ENCODE measurements at places on chromosomes 4 and X. TPM values are rescaled to one million over a fixed set of nuclear protein-coding genes. Genes with fewer than 3 reads are reported as not detected.

DNA sequence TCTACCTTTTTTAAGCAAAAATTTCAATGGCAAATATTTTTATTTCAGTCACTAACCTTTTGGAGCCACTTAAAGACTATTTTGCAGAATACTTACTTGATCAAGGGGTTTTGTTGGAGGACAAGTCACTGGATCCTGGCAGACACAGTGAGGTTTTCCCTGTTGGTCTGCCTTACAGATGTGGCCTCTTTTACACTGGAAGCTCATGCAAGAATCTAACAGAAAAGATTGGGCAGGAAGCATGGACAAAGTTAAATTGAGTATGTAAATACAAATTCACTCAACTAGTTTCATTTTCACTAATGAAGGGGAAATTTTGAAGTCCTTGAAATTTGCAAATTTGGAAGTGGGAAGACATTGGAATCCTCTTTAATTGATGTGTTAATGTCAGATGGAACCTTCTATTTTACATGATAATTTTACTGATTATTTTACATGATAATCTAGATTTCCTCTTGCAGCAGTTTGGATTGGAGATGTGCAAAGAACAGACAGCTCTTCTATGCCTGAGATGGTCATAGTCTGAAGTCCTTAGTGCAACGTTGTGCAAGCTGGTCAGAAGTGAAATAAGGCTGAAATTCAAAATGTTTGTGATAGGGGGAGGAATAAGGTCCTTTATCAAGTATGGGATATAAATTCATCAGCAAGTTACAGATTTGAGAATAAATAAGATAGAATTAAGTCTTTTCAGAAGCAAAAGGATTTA is 38.4 kb downstream of the SPARCL1 start:
- DNase-seq = no peak

GRCh38 chrX:107573016-107573415 is 55.3 kb upstream of the PRPS1 start:
- DNase-seq = no peak

GRCh38 chrX:15908603-15909290 is 54.1 kb upstream of the AP1S2 start:
- DNase-seq = no peak

DNA sequence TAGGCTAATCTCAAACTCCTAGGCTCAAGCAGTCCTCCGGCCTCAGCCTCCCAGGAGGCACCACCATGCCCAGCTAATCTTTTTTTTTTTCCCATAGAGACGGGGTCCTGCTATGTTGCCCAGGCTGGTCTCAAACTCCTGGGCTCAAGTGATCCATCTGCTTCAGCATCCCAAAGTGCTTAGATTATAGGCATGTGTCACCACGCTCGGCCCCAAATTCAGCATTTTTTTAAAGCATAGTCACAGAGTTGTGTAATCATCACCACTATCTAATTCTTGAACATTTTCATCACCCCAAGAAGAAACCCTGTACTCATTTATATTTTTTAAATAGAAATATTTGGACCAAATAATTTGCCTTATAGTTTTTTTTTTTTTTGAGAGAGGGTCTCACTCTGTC is 10.3 kb downstream of the CENPI start:
- DNase-seq = no peak

DNA sequence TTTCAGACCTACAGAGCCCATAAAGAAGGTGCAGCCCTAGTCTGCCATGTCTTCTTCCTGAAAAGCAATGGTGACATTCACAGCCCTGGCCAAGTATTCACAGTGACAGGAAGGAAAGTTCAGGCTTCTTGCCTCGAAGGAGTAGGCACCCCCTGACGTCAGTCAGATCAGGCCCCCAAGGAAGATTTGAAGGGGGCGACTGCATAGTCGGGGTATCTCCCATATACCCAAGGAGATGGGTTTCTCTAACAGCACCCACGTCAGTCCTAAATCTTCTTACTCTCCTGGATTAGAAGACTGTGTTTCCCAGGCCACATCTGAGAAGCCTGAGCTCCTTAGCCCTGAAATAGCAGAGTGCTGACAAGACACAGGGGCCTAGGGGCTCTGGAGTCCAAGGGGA is at the start of gene PPEF2:
TSS of gene PPEF2 (minus strand) at position 101 of the 400 bp plus-strand sequence. CDS start 6,127 bp downstream, outside the sequence.
- no peak for DNase-seq

GRCh38 chr4:73864961-73865360 is 4.2 kb upstream of the CXCL1 start:
- DNase-seq = no peak

- DNase-seq = no peak
These were observed 35.3 kb upstream of the DCX start for GRCh38 chrX:111447298-111447697.

- peak; percentile 18 for DNase-seq
These were observed 30.3 kb upstream of the GLRB start for GRCh38 chr4:157045507-157046127.

DNA sequence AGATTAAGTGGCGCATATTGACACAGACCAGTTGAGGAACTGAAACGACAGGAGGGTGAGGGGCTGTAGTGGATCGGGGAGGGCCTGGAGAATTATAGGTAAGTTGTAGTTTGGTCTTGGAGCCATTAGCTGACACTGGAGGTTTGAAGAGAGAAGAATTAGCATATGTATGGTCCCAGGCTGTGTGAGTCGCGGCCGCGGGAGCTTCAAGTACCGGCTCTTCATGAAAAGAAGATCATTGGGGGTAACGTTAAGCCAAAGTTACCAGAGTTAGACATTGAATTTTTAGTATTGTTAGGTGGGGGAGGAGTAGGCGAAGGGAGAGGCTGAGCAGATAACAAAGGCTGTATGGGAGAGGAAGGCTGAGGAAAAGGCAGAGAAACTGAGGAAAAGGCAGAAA is 56.5 kb downstream of the ZNF674 start:
- no peak for DNase-seq

DNA sequence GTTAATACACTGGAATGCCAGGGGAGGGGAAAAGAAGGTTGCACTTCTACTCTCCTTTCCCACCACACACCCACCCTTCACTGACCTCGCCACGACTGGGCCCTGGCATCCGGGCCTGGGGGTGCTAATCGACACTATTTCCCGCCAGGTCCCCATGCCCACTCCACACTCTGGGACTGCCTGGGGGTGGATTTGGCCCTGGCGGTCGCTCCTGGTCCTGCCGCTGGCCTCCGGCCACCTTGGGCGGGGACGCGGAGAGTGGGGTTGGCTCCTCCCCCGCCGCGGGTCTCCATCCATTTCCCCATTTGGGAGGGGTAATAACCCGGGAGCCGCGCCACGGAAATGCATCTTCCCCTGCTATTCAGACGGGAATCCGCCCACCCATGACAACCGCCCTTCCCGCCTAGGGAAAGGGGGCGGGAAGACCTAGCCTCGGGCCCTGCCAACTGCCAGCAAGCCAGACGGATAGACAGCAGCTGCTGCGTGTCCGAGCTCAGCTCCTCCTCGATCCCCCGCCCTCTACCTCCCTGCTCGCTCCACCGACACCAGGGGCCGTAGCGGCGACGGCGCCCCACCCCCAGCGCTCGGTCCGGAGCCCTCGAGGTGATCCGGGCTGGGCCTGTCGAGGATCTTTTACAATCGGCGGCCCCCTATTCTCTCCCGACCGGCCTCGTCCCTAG is 78.1 kb downstream of the RLIM start:
- peak; percentile 93 for DNase-seq

DNA sequence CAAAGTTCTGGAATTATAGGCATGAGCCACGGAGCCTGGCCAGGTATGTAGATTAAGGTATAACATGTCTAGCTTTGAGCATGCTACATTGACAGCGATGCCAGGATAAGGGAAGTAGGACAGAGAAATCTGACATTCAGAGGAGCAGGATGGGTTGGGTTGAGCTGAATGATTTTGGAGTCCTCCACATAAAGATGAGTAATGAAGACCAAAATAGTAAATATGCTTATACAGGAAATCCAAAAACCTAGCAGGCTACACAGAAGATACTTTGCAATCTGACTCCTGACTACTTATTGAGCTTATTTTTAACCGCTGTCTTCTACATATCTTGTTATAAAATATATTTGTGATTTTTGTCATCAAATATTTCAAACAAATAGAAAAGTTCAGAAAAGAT is 69.7 kb downstream of the PDGFC start:
- DNase-seq = no peak

- DNase-seq = no peak
These were observed 411.9 kb downstream of the PPARGC1A start for GRCh38 chr4:23477905-23478304.

DNA sequence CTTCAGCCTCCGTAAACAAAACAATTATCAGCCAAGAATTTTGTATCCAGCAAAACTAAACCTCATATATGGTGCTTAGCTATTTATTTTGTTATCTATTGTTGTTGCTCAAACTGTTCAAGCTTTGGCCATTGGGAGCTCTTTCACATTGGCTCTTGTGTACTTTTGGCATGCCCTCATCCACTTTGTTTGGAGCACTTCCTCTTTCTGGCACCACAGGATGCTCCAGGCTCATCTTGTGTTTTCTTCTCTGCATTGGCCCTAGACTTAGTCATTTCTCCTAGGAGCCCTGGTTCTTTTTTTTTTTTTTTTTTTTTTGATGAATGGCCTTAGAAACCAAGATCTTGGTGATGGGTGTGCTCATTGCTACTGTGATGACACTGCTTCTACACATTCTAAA is 74.5 kb downstream of the DIPK2B start:
- DNase-seq = no peak

DNA sequence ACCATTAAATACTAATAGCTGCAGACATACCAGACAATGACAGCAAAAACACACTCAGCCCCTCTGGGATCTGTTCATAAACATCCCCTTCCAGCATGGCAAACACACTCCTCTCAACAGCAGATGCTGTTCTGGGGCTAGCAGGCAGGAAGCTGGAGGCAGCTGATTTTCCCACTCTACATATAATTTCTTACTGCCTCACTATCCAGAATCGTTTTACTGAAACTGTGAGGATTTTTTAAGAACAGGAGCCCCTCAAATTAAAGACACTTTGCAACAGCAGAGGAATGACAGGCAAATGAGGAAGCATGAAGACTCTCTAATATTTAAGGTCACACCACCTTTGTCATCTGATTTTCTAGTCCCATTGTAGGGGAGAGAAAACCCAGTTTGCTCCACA is 2.2 kb downstream of the MAPK10 start:
- DNase-seq = no peak

- no peak for DNase-seq
These were observed 89.4 kb downstream of the AMMECR1 start for GRCh38 chrX:110228453-110228852.

- no peak for DNase-seq
These were observed 120.5 kb upstream of the SORBS2 start for GRCh38 chr4:185932491-185932890.

GRCh38 chr4:152206646-152207377 is 329.1 kb downstream of the FBXW7 start:
- DNase-seq = no peak

GRCh38 chr4:147207911-147208310 is 262.2 kb upstream of the TTC29 start:
- DNase-seq = no peak

- DNase-seq = no peak
These were observed 37.7 kb upstream of the LRBA start for GRCh38 chr4:151052785-151053184.

DNA sequence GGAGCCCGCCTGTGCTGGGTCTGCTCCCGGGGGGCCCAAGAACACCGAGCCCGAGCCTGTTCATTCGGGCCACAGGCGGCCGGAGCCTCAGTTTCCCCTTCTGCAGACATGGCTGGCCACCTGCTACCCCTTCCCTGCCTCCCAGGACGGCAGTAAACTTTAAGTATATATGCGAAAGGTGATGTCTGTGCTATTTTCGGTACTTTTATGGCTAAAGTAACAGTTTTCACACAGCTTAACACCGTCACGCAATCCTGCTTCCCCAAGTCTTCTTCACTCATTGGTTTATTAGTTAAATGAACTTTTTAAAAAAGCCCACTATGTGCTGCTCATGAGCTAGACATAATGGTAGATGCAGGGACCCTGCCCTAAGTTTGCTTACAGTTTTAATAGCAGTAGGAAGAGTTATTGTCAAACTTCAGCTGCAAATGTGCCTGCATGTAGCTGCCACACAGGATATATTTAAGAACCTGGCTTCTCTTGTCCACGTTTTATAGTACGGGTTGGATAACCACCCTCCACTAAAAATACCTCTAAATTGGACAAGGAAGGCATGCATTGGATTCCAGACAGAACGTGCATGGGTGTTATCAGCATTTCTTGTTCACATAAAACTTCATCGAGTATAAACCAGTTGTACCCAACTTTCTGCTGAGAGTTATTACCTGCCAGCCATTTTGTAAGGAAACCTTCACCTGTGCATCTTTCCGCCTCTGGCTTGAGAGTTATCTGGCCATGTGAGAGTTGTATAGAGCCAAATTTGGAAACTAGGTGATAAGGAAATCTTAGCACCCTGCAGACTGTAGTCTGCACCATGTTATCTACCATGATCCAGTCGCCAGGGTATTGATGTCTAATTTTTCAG is 741 bp downstream of the ANAPC4 start:
- no peak for DNase-seq

DNA sequence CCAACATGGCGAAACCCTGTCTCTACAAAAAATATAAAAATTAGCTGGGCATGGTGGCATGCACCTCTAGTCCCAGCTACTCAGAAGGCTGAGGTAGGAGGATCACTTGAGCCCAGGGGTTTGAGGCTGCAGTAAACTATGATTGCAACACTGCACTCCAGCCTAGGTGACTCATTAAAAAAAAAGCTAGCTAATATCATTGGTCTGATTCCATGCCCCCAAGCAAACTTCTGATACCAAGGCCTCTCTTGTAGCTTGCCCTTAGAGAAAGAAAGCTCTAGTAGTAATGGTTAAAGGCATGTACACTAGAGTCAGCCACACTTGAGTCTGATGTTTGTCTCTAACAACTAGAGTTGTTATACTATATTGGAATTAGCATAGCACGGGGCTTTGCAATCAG is 32.6 kb upstream of the PHF8 start:
- DNase-seq = no peak

- no peak for DNase-seq
These were observed 55.9 kb downstream of the NPNT start for GRCh38 chr4:105951198-105951597.

DNA sequence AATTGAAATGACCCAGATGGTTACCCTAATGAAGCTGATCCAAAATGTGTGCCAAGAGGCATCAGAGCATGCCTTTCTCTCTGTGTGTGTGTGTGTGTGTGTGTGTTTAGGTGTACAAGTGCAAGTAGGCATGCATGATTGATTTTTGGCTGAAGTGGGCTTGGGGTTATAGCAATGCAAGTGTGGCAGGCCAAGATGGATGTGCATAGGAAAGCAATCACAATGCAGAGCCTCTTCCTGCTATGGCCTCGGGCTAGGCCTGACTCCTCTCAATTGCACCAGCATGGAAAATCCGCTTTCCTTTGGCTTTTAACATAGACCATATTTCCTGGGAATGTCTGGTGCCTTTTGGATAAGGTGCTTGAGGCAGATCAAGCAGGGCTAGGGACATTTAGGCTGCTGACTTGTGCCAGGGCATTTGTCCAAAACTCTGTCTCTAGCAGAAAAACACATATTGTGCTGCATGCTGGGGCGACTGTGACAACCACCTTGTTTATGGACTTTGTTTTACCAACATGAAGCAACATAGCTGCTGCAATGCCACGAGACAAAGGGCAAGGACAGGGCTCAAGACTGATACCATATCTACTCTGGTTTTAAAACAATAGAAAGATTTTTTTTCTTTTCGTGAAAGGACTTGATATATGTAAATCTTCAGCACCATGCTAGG is 395.7 kb downstream of the RAPGEF2 start:
- no peak for DNase-seq

GRCh38 chr4:165874791-165875371 is 1.8 kb downstream of the TLL1 start:
- peak; percentile 33 for DNase-seq

- DNase-seq = no peak
These were observed 1.8 kb downstream of the TBC1D1 start for GRCh38 chr4:37892641-37893040.

CTSO gene
- 9.6 TPM for total RNA-seq

P2RY10 gene
- total RNA-seq = 0.79 TPM

GPC3 gene
- 2.3 TPM for total RNA-seq

RBM47 gene
- 1.00 TPM for total RNA-seq

GRPR gene
- total RNA-seq = 0.40 TPM
